ENCODE measurements at places on chromosomes 11 and 22.
A peak's percentile ranks its signal among the peaks of the same experiment; 100 is the strongest.

DNA sequence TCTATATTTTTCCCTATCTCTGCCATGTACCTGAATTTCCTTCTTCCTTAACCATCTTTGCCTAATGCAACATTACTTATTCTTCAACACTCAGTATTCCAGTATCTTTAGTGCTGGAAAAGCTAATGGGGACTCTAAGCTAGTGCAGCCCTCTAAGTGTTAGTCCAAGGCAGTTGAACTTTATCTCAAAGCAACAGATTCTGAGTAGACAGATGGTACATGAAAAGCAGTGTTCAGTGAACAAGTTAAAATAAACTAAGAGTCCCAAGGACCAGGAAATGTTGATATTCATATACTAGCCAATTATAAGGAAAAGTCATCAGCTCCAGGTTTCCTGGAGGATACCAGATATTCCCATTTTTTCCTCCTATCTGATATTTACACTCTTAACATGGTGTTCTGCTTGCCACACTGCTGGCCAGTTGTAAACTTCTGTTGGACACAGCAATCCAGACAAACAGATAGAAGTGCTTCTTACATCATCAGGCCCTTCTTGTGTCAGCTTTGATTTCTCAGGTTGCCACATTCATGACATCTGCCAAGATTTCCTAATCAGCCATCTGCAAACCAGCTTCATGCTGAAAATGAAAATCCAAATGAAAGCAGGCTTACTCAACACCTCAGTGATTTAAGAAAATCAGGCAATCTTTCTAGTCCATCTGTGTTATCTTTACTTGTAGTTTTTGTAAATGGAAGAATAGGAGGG, 255.9 kb upstream of the POU2AF2 start:
- no peak for DNase-seq

DNA sequence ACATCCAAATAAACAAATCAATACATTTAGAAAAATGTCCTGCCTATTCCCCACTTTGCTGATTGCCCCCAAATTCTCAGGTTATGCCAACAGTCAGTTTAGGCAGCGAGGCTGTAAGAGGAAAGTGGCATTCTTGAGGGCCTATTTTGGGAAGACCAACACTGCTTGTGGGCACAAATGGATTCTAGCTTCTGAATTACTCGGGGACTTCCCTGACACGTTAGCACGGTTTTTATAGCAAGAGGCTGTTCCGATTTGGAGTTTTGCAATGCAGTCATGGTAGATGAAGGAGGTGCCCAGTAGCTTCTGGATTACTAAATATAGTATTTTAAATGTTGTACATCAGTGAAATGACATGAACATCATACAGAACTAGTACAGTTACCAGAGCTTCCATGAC, 13.1 kb downstream of the RCN1 start:
- no peak for DNase-seq

DNA sequence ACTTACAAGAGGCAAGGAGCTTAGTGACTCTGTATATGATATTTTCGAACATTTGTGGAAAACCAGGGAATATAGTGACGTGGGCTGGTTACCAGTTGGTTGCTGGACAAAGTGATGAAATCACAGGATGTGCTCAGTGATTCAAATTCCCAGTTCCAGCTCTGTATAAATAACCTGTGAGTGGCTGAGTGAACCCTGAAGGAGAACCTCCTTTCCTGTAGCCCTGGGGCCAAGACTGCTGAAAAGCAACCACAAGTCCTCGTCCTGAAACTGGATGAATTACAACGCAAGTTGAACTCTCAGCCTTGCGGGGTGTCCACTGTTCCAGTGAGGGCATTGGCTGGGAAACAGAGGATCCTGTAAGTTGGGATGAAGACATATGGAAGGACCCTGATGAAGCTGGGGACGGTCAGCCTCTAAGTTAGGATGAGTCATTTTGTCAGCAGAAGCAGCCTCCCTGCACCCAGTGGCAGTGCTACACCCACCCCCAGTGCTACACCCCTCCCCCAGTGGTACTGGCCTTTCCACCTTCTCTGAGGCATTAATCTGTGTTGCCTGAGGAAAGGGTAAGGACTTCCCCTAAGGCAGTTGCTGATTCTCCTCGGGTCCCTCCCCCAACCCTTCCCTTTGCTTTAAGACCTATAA, 22.0 kb upstream of the CD81 start:
- no peak for DNase-seq

GRCh38 chr11:70448983-70449567, 50.7 kb downstream of the CTTN start:
- DNase-seq: no peak

DNA sequence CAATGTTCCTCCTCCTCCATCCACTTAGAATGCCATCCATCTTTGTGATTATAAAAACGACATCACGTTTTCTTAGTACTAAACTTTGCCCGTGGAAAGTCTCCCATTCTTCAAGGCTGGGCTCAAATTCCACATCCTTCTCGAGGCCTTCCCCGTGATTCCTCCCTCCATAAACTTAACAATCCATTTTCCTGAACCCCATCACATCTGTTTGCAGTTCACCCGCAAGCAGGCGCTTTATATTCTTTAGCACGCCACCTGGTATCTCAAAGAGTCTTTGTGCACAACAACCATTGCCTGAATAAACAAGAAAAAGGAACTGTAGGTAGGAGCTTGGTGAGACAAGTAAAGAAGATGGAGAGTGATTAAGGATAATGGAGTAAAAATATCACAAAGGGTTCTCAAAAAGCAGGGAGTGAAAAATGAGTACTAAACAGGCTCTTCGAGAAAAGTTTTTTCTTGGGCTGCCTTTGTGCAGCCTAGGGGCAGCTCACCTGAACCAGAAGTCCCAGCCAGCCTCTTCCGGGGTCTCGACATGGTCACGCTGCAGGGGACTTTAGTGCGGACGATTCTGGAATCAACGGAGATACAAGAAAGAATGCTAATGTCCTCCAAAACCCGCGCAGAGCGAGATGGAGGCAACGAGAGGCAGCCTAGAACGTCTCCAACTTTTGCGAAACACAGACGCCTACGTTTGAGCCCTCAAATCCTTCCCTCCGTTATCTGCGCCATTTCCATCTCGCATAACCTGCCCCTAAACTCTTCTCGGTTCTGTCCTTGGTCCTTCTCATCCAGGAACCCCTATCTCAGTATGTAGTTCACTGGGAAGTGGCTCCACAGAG, 585 bp downstream of the THYN1 start:
- no peak for DNase-seq

GRCh38 chr11:63767565-63768236, 874 bp downstream of the ZFTA start:
- DNase-seq: peak; percentile 37

DNA sequence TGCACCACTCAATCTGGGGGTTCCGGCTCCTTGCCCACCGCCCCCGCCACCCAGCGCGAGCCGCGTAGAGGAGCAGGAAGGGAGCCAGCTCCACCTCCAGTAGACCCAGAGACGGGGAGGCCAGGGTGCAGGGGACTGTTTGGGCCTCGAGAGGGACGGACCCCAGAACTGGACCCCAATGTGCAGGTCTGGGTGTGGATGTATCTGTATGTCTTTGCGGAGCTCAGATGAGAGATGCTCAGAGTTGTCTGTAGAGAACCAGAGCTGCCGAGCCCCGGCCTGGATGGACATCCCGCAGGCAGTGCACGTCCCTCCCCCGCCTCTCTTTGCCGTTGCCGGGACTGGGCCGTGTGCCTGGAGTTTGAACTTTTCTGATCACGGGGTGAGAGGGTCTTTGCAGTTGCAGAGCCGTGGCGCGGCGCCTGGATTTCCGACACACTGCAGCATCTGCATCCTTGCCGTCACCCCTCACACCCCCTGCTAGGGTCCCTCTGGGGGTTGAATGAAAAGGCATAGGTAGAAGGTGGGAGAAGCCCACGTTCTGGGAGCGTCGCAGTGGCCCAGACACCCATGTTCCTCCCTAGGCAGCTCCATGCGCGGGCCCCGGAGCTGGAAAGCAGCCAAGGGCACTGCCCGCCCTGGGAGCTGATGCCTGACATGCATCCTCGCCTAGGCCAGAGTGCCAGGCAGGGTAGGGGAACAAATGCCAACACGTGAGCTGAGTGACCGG, 105.2 kb downstream of the KCNQ1 start:
- DNase-seq: no peak

- DNase-seq: no peak
Measured at GRCh38 chr22:49136816-49137180, 690.9 kb downstream of the BRD1 start.

Data from activated CD4-positive, alpha-beta T cell treated with anti-CD3 and anti-CD28 coated beads for 4 hours (primary cell).